ENCODE measurements at places on chromosomes 6 and 20.
A peak's percentile ranks its signal among the peaks of the same experiment; 100 is the strongest.

- no peak for DNase-seq
Observed at GRCh38 chr6:143782481-143782880, 60.7 kb upstream of the LTV1 start.

DNA sequence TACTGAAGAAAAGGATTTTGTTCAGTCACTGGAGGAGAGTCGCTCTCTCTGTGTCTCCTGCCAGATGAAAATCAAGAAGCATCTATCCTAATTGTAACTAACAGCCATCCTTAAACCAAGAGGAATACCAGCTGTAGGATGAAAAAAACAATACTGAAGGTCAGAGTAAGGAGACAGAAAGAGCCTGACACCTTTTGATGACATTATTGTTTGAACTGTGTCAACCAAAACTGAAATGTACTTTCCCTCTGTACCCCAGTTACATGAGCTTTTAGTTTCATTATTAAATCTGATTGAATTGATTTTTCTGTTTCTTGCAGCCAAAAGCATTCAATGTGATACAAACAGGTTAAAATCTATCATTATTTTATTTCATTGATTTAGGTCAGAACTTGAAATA is 17.2 kb upstream of the BTBD9 start:
- no peak for DNase-seq

DNA sequence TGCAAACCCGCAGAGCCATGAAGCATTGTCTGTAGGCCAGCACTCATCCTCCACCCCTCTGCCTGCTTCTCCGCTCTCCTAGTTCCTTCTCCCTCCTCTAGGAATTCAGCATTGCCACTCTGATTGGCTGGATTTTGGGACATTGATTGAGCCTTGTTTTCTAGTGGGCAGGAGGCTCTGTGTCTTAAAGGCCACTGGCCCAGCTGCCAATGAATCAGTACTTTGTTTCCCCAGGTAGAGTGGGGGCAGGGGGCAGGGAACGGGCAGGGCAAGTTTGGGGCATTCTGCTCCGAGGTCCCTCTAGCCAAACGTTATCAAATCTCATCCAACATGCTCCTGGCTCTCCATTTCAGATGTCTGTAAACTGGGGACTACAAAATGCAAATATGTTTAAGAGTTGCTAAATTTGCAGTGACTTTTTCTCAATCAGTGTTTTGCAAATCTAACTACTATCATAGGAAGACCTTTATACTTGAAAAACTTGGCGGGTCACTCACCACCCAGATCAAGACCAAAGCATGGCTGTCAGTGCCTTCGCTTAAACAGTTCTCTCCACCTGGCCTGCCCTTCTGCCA is 10.4 kb upstream of the BPI start:
- DNase-seq = no peak

GRCh38 chr20:10987651-10988383 is 314.0 kb upstream of the JAG1 start:
- DNase-seq = no peak

DNA sequence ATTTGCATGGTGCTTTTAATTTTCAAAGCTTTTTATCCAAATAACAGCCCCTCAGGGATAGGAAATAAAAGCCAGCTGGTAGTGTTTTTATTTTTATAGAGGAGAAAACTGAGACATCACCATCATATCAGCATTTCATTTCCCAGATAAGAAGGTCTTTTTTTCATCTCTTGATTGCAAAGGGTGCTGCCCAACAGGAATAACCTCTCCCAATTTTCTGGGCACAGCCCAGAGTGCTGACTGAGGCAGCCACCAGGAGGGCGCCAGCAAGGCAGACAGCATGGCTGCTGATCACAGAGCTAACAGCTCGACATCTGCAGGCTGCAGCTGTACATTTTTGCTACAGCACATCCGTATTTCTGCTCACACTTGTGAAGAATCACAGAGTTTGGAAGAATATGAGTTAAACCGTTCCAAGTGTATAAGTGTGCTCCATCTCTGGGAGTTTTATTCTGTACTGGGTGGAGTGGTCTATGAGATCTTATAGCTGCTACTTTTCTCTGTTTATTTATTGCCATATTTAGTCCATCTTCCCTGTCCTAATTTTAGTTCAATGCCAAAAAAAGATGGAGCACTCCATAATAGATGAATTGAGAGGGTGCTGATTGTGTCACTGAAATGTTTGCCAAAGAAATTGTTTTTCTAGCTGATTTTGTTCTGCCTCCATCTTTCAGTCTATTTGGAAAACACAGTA is 85.5 kb upstream of the C20orf144 start:
- no peak for DNase-seq

DNA sequence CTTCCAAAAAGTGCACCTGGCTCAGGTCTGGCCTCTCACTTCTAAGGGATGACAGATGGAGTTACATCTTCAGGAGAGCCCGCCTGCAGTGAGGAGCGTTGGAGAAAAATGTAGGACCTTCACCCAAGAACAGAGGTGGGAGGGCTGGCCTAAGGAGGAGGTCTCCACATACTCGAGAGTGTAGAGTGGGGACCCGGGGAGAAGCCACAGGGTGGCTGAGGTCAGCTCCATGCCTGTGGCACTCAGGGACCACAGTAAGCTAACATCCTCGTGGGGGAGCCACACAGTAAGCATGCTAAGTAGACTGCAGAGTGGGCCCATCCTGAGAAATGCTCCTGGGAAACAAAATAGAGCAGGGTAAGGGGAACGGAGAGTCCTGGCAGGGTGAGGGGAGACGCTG is 24.0 kb downstream of the AAR2 start:
- no peak for DNase-seq

GRCh38 chr20:57868310-57868709 is 158.5 kb upstream of the PMEPA1 start:
- DNase-seq = no peak

GRCh38 chr6:134873500-134874388 is 76.2 kb downstream of the ALDH8A1 start:
- no peak for DNase-seq

- DNase-seq = no peak
Observed at GRCh38 chr20:64145458-64146300, 18.6 kb upstream of the MYT1 start.

- DNase-seq = peak; percentile 68
Observed at GRCh38 chr20:32541323-32542258, 43.5 kb downstream of the NOL4L start.
